ENCODE measurements at places on chromosomes 11 and 22. TPM values are rescaled to one million over a fixed set of nuclear protein-coding genes. Genes with fewer than 3 reads are reported as not detected.

DNA sequence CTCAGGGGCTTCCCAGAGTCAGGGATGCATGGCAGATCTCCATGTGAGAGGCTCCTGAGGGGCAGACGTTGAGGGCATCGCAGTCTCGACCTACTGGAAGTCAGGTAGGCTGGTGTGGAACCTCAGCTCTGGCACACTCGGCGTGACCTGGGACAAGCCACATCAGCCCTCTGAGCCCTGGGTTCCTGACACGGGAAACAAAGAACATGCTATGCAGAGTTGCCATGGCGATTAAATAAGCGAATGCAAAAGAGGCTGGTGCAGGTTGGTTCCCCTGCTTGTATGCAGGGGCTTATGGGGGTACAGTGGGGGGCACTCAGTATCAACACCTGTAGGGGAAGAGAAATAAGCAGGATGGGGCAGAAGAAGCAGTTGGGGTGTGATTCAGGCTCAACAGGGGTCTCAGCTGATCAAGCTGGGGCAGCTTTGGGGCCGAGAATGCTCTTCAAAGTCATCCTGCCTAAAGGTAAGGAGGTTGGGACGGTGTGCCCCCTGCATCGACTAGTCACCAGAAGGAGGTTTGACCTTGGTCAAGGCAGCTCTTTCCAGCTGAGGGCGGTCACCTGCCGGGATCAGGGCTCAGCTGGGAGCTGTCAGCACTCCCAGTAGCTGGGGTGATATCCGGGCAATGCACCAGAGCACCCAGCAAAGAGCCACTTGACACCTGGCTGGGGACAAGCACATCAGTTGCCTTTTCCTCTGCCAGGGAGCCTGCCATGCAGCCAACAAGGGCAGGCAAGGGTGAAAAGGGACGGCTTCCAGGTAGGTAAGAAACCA, 442.7 kb downstream of the MIAT start:
- no peak for DNase-seq

DNA sequence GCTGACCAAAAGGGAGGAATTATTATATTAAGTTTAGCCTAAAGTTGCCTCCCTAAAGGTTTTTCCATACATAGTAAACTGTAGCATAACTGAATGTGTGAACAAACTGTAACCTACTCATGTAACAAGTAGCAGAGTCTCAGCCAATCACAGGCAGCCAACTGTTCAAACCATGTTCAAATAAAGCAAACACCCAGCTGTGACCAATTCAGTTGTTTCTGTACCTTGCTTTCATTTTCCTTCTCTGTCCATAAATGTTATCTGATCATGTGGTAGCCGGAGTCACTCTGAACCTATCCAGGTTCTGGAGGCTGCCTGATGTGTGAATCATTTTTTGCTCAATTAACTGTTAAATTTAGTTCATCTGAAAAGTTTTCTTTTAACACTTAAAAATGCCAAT, 373.5 kb downstream of the GUCY1A2 start:
- DNase-seq, result no peak

- no peak for DNase-seq
These were observed 46.4 kb upstream of the ALX4 start for GRCh38 chr11:44356351-44356750.

GRCh38 chr11:86676533-86677154, 4.2 kb upstream of the ME3 start:
- DNase-seq, result peak; percentile 23

GRCh38 chr11:120707098-120707497, 195.6 kb downstream of the GRIK4 start:
- DNase-seq, result no peak

GRCh38 chr22:50626850-50627641, 906 bp downstream of the ARSA start:
- no peak for DNase-seq

GRCh38 chr22:29315286-29316140, at the start of gene RASL10A:
Gene RASL10A (minus strand): TSS chr22:29315697. CDS start chr22:29315246, 451 bp downstream.
- peak; percentile 65 for DNase-seq

DNA sequence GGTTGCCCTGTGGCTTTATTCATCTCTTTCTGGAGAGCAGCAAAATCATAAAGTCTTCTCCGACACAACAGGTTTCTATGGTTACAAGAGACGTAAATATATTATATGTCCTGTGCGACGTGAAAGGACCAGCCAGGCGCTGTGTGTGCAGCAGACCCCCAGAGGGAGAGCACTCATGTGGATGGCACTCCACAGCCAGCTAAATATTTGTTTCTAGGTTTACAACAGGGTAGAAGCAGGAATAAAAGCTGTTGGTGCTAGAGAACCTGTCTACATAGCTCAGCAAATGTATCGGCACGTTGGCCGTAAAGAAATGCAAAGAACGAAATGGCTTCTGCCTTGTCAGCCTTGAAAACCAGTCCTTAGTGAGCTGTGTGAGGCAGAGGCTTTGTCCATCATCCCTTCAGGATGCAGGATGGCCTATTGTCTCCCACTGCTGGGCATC, 133.8 kb upstream of the PITPNB start:
- DNase-seq, result no peak

DNA sequence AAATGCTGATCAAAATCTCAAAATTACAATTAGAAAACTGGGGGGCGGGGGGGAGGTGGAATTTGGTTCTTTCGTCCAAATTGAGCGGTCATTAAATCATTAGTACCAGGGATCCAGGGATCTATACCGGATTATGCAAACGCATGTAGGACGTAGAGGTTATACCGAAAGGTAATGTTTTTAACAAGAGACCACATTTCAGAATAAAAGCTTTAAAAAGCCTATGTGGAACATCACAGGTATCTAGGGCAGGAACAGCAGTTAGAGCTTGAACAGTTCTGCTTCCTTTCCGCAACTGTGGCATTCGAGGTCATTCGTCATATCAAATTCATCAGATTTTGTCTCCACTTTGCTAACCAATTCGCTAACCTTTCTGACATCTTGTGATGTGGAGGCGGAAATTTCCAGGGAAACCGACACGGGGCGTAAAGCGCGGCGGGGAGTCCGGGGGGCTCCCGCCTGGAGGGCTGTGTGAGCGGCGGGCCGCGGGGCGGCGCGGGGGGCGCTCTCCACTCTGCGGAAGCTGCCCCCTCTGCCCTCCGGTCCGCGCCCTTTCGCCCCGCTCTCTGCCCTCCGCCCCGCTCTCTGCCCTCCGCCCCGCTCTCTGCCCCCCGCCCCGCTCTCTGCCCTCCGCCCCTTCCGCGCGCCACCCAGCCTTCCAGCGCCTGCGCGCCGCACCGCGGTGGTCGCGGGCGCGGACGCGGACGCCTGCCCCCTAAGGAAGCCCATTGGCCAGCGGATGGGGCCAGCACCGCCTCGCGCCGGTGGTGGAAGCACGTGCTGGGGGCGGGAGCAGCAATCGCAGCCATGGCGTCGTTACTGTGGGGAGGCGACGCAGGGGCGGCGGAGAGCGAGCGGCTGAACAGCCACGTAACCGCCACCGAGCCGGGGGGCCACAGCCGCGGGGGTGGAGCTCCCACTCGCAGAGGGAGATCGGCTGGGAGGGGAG, at the start of gene DDX25:
DDX25 (plus strand) TSS at position 798 of the 949 bp plus-strand sequence; CDS start at position 808, 10 bp downstream.
- no peak for DNase-seq

Gene GRIA4
- not detected for total RNA-seq

Gene ME3
- total RNA-seq, result not detected

Gene DMC1
- not detected for total RNA-seq

- no peak for DNase-seq
These were observed 1291.0 kb upstream of the CNTN5 start for GRCh38 chr11:97729546-97730272.

GRCh38 chr22:24355574-24355973, 71.8 kb upstream of the ADORA2A start:
- DNase-seq, result no peak

GRCh38 chr11:36574486-36574885, 6.7 kb downstream of the RAG1 start:
- no peak for DNase-seq

Measured in SJCRH30 (cell line).